SK-N-MC (cell line): ENCODE measurements at places on chromosomes 1 and 21.
A peak's percentile ranks its signal among the peaks of the same experiment; 100 is the strongest.

DNA sequence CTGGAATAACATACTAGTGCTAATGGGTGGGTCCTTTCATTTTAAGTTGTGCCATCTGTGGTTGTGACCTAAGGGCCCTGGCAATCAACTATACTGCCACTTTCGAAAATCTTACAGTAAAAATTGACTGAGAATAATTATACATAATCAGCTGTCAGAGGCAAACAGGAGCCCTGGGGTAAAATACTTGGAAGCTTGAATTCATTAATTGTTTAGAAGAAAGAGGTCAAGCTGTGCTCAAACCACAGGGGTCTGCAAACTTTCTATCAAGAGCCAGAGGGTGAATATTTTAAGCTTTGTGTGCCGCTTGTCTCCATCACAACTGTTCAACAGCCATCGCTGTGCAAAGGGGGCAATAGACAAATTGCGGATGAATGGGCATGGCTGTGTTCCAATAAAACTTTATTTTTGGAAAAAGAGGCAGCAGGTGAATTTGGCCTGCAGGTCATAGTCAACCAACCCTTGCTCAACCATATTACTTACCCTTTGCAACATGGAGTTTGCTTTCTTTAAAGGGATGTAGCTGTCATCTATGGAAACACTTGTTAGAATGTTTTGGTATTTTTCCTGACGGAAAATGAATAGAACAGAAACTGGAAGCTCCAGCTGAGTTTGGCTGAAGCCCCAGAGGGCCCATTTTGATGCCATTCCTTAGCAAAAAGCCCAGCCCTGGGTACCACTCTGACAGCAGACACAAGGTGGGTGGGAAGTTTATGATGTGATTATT lies 35.7 kb upstream of the USP1 start:
- DNase-seq, result peak; percentile 67

DNA sequence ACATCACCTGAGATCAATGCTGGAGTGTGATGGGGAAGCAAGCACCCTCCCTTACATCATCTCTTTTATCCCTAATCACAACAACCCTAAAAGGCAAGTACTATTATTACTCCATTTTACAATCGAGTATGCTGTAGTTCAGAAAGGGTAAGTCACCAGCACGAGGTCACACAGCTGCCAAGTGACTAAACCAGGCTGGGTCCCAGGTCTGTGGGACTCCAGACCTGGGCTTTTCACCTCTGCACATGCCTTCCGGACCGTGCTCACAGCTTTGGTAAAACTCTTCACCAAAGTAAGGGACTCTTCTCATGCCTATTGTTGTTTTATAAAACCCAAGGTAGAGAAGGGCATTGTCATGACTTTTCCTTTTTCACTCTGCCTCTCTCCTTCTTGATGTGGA lies 130.9 kb downstream of the DMRTB1 start:
- no peak for DNase-seq

DNA sequence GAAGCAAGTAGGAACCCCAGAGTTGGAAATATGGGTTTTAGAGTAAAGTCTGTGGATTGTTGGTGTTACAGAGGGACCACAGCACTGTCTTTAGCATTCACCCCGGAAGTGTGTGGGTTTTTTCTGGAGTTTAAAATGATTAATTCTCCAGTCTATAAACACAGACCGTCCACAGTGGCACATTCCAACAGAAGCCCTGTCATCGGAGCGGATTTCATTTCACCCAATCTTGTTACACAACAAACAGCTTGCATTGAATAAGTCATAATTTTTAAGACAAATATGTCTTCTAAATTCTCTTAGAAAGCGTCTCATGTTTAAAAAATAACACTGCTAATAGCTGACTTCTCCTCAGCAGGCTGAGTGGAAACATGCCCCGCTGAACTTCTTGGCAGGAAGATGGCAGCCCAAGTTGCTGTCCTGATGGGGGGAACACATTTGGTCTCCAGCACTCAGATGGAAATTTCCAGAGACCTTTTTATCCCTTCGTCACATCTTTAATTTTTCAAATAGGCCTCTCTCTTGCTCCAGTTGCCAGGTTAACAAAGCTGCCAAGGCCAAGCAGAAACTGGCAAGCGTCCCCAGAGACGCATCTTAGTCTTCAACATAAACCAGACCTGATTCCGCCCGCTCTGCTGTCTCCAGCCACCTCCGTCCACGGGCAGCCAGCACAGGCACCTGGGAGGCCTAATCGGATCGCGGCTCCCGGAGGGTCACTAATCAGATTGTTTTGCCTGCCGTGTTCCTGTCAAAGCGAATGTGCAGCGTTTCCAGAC lies 28.8 kb upstream of the SLC19A1 start:
- no peak for DNase-seq

GRCh38 chr1:21926814-21927532 lies 10.1 kb downstream of the HSPG2 start:
- no peak for DNase-seq

- DNase-seq, result no peak
These were observed 14.8 kb upstream of the PSMA5 start for GRCh38 chr1:109441069-109441468.

DNA sequence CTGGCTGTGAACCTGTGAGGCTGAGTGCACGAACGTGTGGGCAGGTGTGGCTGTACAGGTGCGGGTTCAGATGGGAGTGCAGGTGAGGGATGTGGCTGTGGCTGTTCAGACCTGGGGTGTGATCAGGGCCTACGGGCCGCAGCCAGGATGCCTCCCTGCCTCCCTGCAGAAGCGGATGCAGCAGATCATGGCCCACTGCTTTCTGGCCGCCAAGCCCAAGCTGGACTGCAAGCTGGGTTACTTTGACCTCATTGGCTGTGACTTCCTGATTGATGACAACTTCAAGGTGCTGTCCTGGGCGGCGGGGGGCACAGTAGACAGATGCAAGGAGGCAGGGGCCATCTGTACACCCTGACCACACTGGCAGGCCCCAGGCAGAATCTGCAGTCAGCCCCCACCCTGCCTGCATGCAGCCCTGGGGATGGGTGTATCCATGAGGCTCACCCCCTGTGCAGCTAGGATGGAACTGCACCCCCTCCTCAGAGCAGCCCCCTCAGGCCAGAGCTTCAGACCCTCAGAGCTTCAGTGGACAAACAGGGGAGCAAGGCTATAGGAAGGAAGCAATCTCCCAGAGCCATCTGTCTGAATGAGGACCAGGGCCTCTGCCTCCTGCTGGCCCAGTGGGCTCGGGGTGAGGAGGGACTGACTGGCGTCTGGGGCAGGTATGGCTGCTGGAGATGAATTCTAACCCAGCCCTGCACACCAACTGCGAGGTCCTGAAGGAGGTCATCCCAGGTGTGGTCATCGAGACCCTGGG lies 9.8 kb downstream of the TNFRSF18 start:
- no peak for DNase-seq

DNA sequence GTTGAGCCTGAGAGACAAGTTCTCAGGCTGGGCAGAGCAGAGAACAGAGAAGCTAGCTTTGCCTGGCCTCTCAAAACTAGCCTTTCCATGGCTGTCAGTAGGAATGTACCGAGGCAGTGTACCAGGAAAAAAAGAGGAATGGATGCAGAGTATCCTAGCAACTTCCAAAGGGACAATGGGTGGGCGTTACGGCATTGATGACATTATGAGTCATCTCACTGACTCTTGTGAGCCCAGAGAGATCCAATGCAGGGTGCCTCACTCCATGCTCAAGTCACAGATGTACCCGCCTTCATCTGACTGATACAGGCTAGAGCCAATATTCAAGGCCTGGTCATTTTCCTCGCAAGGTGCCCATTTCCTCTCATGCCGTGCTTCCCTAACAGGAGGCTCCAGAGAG lies 51.4 kb upstream of the C8B start:
- DNase-seq, result no peak

- DNase-seq, result no peak
These were observed 738 bp upstream of the KCNA2 start for GRCh38 chr1:110606657-110607535.

GRCh38 chr1:61536174-61537108 lies 188.5 kb downstream of the TM2D1 start:
- DNase-seq, result no peak

DNA sequence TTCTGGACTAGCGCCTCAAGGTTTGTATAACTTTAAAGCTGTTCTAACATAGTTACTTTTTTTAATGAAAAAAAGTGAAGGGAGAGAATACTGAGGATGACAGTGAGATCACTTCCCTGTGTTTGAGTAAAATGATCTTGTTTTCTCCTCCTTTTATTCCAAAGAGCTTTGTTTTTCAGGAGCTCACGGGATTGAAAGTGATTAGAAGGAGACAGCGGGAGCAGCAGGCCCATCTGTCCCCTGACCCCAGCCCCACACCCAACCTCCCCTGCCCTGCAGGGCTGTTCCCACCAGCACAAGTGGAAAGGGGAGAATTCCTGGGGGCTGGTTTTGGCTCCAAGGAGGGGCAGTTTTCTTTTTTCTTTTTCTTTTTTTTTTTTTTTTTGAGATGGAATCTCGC lies 2.1 kb upstream of the DNMT3L start:
- no peak for DNase-seq

DNA sequence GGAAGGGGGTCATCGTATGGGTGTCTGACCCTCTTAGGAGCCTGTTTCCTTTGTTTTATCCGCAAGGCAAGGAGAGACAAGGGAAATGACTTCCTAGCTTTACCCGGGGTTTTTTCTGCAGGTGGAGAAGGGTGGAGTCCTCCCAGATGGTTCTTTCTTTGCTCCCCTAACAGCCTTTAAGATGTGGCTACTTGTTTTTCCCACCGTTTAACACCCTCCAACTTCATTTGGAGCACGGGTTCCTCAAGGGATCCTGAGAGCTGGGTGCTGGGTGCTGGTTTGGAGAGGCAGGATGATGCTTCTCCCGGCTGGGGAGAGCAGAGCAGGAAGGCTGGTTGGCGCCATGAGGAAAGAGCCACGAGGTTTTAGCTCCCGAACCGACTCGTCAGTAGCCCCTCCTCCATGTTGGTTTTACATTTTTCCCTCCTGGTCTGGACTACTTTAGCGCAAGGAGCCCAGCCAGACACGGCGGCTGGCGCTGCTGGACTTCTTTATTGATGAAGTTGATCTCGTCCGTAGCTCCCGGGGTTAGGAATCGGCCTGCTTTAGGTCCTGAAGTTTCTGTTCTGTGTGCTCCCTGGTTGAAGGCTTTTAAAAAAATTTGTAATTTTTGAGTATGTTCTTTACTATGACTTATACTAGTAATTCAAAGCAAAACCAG lies 1.4 kb downstream of the UCK2 start:
- DNase-seq, result peak; percentile 32

GRCh38 chr1:21896652-21897532 lies 40.2 kb downstream of the HSPG2 start:
- no peak for DNase-seq

DNA sequence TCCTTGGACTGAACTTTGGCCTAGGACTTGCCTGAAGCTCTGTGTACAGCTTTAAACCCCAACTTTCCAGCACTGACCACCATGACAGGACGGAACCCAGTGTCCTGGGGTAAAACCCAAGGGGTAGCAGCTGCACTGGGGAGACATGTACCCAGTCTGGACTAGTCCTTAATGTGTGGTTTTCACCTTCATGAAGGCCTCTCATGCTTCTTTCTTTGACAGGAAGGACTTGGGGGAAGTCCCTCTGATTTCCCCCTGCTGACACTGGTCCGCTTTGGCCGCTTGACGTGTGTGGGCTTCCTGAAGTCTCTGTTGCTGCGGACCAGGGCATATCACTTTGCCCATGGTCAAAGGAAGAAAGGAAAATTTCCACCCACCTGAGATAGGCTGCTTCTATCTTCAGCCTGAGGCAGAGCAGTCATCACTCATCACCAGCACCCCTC lies 66.3 kb upstream of the PRDX6 start:
- no peak for DNase-seq
